ENCODE measurements at places on chromosomes 5 and 9. TPM values are rescaled to one million over a fixed set of nuclear protein-coding genes. Genes with fewer than 3 reads are reported as not detected.

Gene OR1Q1
- not detected for total RNA-seq

Gene GFPT2
- 0.68 TPM for total RNA-seq

Gene F2R
- 99.4 TPM for total RNA-seq

Gene TMEM252
- total RNA-seq: not detected

Gene XRCC4
- 6.5 TPM for total RNA-seq

Gene BHMT2
- 5.4 TPM for total RNA-seq

Gene ROPN1L
- 0.68 TPM for total RNA-seq

Gene C5orf58
- total RNA-seq: not detected

Gene GOLM1
- total RNA-seq: 57.8 TPM

Gene CDKN2B-AS1
- total RNA-seq: 2.2 TPM

Gene ACTBL2
- 0.17 TPM for total RNA-seq

Gene RASGRF2
- total RNA-seq: 26.4 TPM
